CD4-positive, alpha-beta T cell treated with Interleukin-4 for 1 hour (primary cell): ENCODE measurements at places on chromosomes 12 and 14.
A peak's percentile ranks its signal among the peaks of the same experiment; 100 is the strongest.

DNA sequence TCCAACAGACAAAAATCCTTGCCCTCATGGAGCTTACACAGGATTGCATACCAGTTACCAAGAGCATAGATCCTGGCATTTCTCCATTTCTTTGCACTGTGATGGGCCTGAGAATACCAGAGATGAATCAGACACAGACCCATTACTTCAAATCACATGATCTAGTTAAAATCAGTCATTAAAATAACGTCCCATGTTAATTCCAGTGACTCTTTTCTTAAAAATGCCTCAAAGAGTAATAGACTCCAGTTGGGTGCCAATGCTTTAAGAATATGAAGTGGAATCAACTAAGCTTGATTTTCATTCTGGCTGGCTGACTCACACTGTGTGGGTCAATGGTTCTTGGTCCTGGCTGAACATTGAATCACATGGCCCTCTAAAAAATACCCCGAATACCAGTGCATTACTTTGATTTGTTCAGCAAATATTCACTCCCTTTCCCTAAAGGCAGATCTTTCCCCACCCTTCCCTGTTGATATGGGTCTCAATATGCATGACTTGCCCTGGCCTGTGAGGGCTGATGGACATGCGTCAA lies 11.0 kb downstream of the ASB2 start:
- no peak for DNase-seq

GRCh38 chr14:70726651-70727375 lies 82.5 kb downstream of the MAP3K9 start:
- DNase-seq, result no peak

DNA sequence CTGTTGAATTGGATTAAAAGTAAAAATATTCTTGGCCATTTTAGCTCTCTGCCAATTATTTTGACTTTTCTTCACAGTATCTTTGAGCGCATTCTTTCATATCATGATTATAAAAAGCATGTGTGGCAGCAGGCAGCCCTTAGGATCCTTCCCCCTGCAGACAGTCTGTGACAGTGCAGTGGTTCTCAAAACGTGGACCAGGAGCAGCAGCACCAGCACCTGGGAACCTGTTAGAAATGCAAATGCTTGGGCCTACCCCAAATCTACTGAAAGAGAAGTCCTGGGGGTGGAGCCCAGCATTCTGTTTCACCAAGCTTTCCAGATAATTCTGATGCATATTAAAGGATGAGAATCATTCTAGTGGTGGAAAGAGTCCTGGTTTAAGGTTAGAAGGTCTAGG lies 155.6 kb downstream of the MON2 start:
- DNase-seq, result no peak

- peak; percentile 35 for DNase-seq
Observed at GRCh38 chr14:35254736-35255135, 37.4 kb upstream of the PSMA6 start.

GRCh38 chr12:66119870-66120241 lies 10.7 kb downstream of the LLPH start:
- no peak for DNase-seq

- DNase-seq, result peak; percentile 42
Observed at GRCh38 chr14:104137297-104138097, 890 bp upstream of the KIF26A start.

DNA sequence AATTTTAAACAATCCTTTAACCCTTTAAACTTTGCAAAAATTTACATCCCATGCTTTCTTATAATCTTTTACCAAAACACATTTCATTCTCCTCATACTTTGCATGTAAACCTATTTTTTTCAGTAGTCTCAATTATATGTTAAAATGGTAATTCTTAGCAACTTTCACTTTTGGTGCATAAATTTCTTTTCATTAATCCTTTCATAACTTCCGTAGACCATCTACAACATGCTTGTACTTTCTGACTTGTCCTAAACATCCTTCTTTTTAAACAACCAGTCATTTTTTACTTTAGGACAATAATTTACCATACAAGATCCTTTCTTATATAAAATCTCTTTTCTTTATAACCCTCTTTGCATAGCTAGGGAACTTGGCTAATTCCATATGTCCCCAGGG lies 19.5 kb downstream of the CCDC91 start:
- no peak for DNase-seq

GRCh38 chr14:81198651-81199050 lies 22.1 kb downstream of the GTF2A1 start:
- DNase-seq, result no peak

GRCh38 chr14:23252006-23252405 lies 14.3 kb downstream of the RNF212B start:
- DNase-seq, result no peak

GRCh38 chr14:66240105-66240504 lies 246.1 kb upstream of the CCDC196 start:
- no peak for DNase-seq

- no peak for DNase-seq
Observed at GRCh38 chr12:851343-851742, 98.2 kb downstream of the RAD52 start.

DNA sequence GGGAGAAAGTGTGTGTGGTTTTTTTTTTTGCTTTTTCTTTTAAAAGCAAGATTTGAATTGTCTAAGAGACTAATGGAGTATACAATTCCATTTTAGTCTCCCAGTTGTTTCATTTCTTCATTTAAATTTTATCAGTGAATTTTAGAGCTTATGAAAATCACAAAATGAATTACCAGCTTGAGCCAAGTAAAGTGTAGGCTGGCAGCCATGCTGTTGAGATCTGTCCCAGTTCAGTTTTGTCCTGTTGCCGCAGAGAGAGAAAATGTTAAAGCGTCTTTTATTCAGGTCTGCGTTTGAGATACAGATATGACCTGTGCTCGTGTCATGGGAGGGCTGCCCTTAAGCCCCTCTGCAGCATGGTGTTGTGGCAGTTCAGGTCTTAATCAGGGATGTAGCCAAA lies 256.5 kb downstream of the IPO8 start:
- DNase-seq, result no peak

- DNase-seq, result no peak
Observed at GRCh38 chr12:52268212-52268611, 6.2 kb upstream of the KRT86 start.

DNA sequence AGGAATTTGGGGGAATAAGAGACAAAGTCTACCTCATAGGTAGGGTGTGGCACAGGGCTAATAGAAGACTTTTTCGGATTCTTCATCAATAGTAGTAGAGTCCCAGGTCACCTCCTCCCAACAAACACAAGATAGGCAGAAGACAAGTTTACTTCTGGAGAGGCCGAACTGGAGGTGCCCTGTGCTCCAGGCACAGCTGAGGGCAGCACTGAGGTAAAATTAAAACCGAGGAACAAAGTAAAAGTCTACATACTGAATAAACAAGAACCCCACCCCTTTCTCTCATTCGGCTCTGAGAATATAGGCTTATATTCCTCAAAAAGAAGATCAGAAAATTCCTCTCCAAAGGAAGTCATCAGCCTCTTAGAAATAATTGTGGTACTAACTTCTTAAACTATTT lies 161.5 kb downstream of the SEC23A start:
- no peak for DNase-seq

DNA sequence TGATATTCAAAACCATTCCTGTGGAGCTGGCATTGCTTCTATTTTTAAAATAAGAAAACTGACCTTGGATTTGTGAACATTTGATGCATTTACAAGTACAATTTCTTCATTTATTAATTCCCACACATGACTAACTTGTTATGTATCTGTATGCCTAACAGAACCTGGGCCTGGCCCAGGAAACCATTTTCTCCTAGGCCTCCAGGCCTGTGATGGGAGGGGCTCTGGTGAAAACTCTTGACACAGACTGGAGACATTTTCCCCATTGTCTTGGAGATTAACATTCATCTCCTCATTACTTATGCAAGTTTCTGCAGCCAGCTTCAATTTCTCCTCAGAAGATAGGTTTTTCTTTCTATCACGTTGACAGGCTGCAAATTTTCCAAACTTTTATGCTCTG lies 42.0 kb downstream of the GLIPR1L2 start:
- DNase-seq, result no peak

- DNase-seq, result peak; percentile 90
Observed at GRCh38 chr12:31874961-31875608, 84.1 kb upstream of the RESF1 start.

- DNase-seq, result no peak
Observed at GRCh38 chr12:107167756-107168155, 74.4 kb upstream of the CRY1 start.

GRCh38 chr14:89283327-89284060 lies 133.5 kb downstream of the FOXN3 start:
- DNase-seq, result no peak

DNA sequence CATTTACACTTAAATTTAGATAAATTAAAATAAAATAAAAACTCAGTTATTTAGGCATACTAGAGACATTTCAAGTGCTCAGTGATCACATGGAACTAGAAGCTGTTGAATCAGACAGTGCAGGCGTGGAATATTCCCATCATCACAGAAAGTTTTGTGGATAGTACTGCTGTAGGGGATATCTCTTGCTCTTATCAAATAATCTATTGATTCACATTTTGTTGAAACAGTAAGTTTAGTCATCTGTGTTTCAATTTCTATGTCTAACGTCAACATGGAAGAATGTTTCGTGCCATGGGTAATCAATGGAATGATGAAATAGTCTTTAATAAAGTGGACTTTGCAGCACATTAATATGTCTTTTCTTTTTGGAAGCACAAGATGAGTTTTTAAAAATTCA lies 108.6 kb downstream of the PAH start:
- no peak for DNase-seq

GRCh38 chr12:81726634-81727033 lies 32.5 kb downstream of the PPFIA2 start:
- no peak for DNase-seq
